Endothelial cell of umbilical vein (primary cell): ENCODE measurements at places on chromosomes 12 and 14. TPM values are rescaled to one million over a fixed set of nuclear protein-coding genes. Genes with fewer than 3 reads are reported as not detected.
A peak's percentile ranks its signal among the peaks of the same experiment; 100 is the strongest.

TAS2R8 gene
- total RNA-seq, result not detected in 2 replicates

DNA sequence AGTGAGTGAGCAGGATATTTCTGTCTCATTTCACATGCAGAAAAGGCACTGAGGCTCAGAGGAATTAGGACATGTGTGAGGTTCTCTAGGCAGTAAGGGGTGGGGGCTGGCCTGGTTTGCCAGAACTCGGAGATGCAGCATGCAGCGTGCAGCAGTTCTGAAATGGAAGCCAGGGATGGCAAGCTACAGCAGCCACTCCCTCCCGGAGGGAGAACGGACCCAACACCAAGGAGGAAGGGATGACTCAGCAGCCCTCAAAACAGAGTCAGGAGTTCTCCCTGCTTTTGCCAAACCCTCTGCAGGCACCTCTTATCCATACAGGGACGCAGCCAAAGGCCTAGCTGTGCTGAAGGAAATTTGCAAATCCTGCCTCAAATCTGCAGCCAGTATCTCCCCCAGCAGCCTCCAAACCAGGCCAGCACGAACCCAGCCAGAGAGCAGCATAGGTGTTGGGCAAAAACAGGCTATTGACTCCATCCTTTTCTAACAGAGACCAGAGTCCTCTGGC is 10.3 kb upstream of the SERPINA3 start:
- peak; percentile 51 for DNase-seq
- peak overlapping the region; percentile 19 for H3K27ac ChIP-seq
- no peaks in the 10 kb centered on the region for H3K36me3 ChIP-seq
- no peaks in the 10 kb centered on the region for H3K27me3 ChIP-seq
- H3K4me1 ChIP-seq, result peaks cover 36% of the 10 kb centered on the region
- H3K4me3 ChIP-seq, result no peak overlapping the region

GRCh38 chr12:66051361-66051760 is 79.2 kb downstream of the LLPH start:
- H3K27ac ChIP-seq, result no peak overlapping the region
- no peaks in the 10 kb centered on the region for H3K36me3 ChIP-seq
- no peaks in the 10 kb centered on the region for H3K4me1 ChIP-seq
- peaks cover 4% of the 10 kb centered on the region for H3K27me3 ChIP-seq

GRCh38 chr14:104977681-104978653 is at the start of gene AHNAK2:
Gene AHNAK2, minus strand, starts transcription at chr14:104978374. Its CDS starts 137 bp downstream, at chr14:104978237.
- H3K36me3 ChIP-seq, result no peaks in the 10 kb centered on the region
- DNase-seq, result peak; percentile 68
- peaks cover 24% of the 10 kb centered on the region for H3K4me1 ChIP-seq
- H3K4me3 ChIP-seq, result no peak within 1 kb of the TSS

DNA sequence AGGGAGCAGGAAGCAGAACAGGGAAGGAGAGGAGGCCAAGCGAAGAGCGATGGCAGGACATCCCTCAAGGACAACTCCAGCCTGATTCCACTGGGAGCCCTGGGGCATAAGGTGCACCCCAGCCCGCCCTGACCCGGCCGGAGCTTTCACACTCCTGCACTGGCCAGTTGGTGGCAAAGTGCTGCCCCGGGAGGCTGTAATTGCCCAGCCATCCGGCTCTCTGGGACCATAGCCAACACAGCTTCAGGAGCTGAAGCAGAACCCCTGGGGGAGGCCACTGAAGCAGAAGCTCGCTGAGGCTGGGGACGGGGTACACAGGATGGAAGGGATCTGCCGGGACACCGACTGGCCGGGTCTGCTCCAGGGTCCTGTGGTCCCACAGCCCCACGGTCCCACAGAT is 41.9 kb upstream of the BEGAIN start:
- H3K36me3 ChIP-seq, result no peaks in the 10 kb centered on the region
- H3K27me3 ChIP-seq, result peaks cover 5% of the 10 kb centered on the region
- H3K4me1 ChIP-seq, result no peaks in the 10 kb centered on the region

GRCh38 chr14:77139540-77140358 is 1.8 kb downstream of the ZDHHC22 start:
- H3K36me3 ChIP-seq, result no peaks in the 10 kb centered on the region
- H3K4me1 ChIP-seq, result peaks cover 13% of the 10 kb centered on the region
- H3K4me3 ChIP-seq, result peak overlapping the region; percentile 9
- no peak for DNase-seq
- H3K27me3 ChIP-seq, result peaks cover 47% of the 10 kb centered on the region
